Activated CD4-positive, CD25-positive, alpha-beta regulatory T cell (primary cell): ENCODE measurements at places on chromosomes 16 and 17.

- DNase-seq: no peak
Observed at GRCh38 chr17:73029991-73030390, 62.5 kb downstream of the SLC39A11 start.

GRCh38 chr16:61684541-61684940, 351.7 kb downstream of the CDH8 start:
- DNase-seq: no peak

- DNase-seq: no peak
Observed at GRCh38 chr17:181245-182049, at the start of gene DOC2B. TSS of gene DOC2B (minus strand) at chr17:181650. CDS start at chr17:181479, 171 bp downstream.

DNA sequence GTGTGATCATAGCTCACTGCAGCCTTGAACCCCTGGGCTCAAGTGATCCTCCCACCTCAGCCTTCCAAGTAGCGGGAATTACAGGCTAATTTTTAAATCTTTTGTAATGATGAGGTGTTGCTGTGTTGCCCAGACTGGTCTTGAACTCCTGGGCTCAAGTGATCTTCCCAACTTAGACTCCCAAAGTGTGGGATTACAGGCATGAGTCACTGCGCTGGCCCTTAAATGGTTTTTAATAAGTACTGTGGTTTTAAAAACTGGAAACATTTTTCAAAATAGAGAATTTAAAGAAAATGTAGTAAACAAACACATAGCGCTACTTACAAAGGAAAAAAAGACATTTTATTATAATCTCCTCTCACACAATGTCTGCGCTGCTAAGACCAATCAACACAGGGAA, 32.2 kb downstream of the MARCHF10 start:
- no peak for DNase-seq

DNA sequence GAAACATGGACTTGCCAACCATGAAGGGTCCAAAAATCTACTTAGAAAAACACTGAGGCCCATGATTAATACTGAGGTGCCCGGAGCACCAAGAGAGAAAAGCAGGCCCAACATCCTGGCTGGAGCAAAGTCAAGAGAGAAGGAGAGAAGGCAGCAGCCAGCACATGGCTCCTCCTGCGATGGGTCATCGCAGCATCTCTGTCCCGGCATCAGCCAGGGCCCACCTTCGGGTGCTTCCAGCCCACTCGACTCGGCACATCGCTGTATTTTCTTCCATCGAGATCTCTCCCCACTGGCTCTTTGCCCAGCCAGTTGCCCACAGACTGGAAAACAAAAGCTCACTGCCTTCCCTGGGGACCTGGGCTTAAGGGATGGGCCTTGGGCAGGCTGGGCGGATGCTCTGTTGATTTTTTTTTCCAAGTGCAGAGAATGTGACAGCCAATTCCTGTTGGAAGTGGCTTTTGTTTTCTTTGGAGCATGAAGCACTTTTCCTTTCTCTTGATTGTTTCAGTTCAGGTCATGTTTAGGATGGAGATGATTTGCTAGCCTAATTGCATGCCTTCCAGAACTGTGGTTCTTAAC, 58.1 kb downstream of the CYB5B start:
- no peak for DNase-seq

- no peak for DNase-seq
Observed at GRCh38 chr16:80759419-80760162, 44.8 kb downstream of the CDYL2 start.

DNA sequence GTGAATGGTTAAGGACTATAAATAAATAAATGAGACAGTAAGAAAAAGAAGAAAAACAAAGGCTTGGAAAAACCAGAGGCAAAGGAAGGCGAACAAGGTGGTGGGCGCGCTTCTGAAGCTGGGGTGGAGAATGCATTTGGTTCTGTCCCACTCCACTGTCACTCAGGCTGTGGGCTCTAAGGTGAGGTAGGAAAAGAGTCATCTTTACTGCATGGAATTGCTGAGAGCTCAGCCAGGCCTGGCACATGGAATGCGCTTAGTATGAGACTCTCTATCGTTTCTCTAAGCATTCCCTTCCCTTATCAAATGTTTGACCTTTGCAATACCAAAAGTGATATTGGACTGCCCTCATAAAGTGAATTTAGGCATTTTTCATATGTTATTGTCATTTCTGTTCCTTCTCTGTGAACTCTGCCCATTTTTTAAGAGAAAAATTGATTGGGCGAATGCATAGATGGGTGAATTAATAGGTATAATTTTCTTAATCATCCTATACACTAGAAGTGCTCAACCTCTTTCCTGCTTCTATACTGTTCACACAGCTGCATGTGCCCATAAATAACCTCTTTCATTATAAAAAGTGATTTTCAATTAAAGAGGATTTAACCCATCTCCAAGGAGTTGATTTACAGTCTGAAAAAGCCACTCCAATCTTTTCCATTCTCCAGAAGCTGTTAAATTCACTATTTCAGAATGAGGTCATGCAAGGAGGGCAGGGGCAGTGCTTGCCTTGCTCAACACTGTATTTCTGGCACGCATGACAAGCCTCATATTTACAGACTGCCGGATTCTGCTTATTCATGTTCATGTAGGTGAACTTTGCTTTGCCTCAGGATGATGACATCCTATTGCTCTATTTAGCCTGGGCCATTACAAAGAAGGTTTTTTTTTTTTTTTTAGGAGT, 87.7 kb downstream of the MYH10 start:
- DNase-seq: no peak

GRCh38 chr16:78800523-78800922, 701.1 kb downstream of the WWOX start:
- DNase-seq: no peak

DNA sequence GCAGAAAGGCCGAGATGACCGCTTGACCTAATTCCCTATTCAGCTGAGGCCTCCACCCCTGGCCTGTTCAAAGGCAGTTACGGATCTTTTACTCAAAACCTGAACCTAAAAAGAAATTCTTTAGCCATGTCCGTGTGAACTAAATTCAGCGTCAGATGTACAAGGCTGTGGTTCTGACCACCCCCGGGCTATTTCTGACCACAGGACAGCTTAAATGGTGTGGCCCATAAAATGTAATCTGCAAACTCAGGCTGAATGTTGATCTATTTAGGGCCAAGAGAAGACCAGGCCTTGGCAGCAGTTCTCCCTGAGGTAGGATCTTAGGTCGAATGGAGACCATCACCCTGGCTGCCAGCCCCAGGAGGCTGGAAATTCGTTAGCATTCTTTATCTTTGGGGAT, 485.5 kb downstream of the WWOX start:
- DNase-seq: no peak

DNA sequence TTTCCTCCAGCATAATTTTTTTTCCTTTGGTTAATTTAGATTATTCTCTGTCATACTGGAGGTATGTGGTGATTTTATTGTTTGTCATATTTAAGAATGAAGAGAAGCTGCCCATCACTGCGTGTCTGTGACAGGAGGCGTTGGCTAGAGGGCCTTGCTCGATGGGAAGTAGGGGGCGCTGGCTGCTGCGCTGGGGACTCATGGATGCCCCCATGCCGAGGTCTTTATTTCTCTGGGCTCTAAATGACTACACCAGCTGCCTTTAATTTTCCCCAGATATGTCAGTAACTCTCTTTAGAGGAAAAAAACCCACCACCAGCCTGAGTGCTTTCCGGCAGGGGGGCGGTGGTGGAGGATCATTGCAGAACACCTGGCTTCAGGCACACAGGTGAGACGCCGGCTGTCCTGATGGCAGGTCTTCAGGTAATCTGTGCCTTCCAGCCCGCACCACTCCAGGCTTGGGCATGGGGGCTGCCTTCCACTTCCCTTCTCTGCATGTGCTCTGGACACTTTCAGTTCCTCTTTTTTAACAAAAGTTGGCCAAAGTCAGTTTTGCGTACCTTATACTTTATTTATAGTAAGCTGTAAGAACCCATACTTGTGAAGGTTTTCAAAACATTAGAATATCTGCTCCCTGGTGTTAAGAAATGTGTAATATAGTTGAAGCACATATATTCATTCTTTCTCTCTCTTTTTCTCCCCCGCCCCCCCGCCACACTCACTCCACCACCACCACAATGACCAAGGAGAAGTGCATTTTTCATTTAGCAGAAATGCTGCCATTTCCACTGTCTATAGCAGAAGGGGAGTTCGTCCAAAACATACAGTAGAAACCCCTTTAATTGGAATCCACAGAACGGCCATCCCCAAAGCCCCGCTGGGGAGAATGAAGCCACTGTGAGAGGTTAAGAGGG, 192.7 kb downstream of the RPTOR start:
- no peak for DNase-seq

GRCh38 chr16:15667091-15667742, 17.2 kb downstream of the NDE1 start:
- no peak for DNase-seq

DNA sequence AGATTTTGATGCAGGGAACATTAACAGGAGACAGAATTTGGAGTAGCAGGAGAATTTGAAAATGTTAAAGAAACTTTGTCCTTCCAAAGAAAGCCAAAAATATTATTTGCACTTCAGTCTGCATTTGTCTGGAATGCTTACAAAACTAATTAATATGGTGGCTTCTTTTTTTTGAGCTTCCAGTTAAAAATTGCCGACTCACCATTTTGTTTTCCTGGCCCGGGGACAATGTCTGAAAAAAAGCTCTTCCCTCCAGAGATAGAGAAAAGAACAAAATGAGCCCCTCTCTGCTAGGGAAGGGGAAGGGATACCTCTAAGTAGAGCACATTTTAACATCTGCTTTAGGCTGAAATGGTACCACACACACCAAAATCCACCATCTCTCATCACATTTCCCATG, 360.8 kb downstream of the SOX9 start:
- DNase-seq: no peak

GRCh38 chr16:88724855-88725555, 18.7 kb downstream of the CTU2 start:
- DNase-seq: no peak

GRCh38 chr17:82301300-82301915, 16.0 kb downstream of the CD7 start:
- no peak for DNase-seq

DNA sequence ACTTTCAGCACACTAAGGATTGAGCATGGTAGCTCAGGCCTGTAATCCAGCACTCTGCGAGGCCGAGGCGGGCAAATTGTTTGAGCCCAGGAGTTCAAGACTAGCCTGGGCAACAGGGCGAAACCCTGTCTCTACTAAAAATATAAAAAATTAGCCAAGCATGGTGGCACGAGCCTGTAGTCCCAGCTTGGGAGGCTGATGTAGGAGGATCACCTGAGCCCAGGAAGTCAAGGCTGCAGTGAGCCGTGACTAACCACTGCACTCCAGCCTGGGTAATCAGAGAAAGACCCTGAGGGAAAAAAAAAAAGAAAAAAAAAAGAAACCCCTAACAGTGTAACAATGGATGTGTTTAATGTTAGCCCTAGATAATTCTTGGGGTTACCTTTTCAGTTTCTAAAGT, 24.0 kb downstream of the PARN start:
- DNase-seq: no peak

DNA sequence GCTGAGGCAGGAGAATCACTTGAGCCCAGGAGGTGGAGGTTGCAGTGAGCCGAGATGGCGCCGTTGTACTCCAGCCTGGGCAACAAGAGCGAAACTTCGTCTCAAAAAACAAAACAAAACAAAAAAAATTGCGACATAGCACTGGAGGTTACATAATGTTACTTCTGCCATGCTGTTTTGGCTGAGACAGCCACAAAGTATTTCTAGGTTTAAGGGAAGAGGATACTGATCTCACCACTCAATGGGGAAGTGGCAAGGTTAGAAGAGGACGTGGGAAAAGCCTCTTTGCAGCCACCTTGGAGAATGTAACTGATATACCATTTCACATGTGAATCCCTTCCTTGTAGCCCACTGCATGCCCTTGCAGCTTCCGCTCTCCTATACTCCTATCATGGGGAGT, 131.2 kb upstream of the NLRP1 start:
- no peak for DNase-seq

DNA sequence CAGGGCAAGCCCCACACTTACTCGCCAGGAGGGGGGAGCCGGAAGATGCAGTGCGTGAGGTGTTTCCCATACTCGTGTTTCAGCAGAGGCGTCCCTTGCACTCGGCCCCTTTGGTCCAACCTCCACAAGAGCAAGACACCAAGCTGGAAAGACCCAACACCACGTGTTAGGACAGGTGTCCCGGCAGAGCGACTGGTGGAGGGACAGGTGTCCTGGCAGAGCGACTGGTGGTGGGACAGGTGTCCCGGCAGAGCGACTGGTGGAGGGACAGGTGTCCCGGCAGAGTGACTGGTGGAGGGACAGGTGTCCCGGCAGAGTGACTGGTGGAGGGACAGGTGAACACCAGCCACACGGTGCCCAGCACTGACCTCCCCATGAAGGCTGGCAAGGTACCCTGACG, 19.4 kb downstream of the IFT140 start:
- no peak for DNase-seq

GRCh38 chr17:80460429-80460834, 16.0 kb downstream of the NPTX1 start:
- no peak for DNase-seq

GRCh38 chr16:85798283-85798776, 1.0 kb downstream of the EMC8 start:
- DNase-seq: no peak

DNA sequence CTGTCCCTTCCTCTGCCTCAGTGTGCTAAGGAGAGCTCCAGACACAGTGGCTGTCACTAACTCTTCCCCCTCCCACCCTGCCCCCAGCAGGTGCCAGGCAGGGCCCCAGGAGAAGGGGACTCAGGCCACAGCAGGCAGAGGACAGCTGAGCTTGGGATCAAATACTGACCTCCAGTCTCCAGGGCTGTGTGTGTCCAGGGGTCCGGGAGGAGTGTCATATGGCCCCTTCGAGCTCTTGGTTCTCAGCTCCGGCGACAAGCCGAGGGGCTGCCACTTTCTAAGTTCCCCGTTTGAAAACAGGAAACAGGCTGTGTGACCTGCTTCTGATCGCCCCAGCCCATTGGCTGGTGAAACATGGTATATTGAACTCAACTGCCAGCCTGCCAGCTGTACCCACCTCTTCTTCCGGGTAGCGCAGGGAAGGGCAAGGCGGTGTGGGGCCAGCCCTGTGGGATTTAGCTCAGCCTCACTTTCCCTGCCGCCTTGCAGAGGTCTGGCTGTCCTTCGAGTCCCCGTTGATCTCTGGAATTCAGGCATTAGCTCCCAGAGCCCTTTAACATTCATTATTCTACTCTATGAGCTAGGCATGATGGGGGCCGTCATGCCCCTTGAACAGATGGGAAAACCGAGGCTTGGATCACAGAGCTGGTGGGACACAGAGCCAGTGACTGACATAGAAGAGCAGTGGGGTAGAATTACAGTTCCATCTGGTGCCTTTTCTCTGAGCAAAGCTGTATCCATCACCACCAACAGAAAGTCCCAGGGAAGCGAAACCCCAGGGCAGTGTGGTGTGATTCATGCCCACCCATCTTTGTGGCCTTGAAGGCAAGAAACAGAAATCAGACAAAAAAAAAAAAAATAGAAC, at the start of gene SNX20:
Gene SNX20 (minus strand): TSS at position 292 of the 865 bp plus-strand sequence. CDS start 3,786 bp downstream, outside the sequence.
- no peak for DNase-seq
